ENCODE measurements at places on chromosomes 1 and 21. TPM values are rescaled to one million over a fixed set of nuclear protein-coding genes. Genes with fewer than 3 reads are reported as not detected.
A peak's percentile ranks its signal among the peaks of the same experiment; 100 is the strongest.

The MIGA1 gene
- total RNA-seq, result 15.3 TPM

DNA sequence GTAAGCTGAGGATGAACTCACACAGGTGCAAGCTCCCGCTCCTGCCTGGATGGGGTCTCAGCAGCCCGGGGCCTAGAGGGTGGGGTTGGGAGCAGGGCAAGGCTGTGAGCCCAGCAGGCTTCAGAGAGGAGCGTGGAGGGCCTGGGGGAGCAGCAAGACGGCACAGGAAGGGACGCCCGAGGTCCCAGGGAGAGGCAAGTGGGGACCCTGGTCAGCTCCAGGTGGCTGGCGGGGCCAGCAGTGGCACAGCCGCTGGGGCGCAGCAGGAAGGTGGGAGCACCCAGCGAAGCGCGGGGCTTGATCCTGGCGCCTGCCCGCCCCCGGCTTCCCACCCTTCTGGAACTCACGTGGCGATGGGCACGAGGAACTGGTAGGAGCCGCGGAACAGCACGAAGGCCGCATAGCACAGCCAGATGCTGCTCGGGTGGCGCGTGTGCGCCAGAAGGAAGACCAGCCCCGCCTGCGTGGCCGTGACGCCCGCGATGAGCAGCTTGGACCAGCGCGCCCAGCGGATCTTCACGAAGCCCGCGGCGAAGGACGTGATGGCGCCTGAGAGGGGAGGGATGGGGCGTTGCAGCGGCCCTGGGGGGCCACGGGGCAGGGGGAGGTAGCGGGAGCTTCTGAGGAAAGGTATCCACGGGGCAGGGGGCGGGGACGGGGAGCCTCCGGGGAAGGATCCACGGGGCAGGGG, 11.7 kb downstream of the SLC19A1 start:
- no peak for DNase-seq

- DNase-seq, result no peak
These were observed 16.1 kb downstream of the RRP15 start for GRCh38 chr1:218301217-218301616.

The RNF186 gene
- total RNA-seq, result not detected

- DNase-seq, result no peak
These were observed 72.0 kb upstream of the DUSP10 start for GRCh38 chr1:221813887-221814286.

GRCh38 chr1:1004780-1005697, 5.1 kb upstream of the HES4 start:
- no peak for DNase-seq

- no peak for DNase-seq
These were observed 53.2 kb downstream of the PTGS2 start for GRCh38 chr1:186627019-186627418.

The EPHB2 gene
- total RNA-seq, result not detected

DNA sequence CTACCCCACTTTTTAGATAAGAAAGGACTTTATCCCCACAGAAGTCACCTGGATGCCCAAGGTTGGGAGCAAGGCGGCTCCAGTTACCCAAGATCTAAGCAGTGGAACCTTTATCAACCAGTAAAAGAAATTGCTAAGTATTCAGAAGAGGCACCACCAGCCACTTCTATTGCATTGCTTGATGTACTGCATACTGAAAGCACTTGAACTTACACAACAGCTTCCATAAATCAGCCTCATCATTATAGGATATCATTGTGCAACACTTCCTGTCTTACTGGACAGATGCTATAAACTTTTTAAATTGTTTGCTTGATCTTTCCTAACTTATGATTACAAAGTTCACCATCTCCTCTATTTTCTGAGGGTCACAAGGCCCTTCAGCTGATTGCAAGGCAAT, 642.7 kb upstream of the CXADR start:
- no peak for DNase-seq

The GPR37L1 gene
- not detected for total RNA-seq

DNA sequence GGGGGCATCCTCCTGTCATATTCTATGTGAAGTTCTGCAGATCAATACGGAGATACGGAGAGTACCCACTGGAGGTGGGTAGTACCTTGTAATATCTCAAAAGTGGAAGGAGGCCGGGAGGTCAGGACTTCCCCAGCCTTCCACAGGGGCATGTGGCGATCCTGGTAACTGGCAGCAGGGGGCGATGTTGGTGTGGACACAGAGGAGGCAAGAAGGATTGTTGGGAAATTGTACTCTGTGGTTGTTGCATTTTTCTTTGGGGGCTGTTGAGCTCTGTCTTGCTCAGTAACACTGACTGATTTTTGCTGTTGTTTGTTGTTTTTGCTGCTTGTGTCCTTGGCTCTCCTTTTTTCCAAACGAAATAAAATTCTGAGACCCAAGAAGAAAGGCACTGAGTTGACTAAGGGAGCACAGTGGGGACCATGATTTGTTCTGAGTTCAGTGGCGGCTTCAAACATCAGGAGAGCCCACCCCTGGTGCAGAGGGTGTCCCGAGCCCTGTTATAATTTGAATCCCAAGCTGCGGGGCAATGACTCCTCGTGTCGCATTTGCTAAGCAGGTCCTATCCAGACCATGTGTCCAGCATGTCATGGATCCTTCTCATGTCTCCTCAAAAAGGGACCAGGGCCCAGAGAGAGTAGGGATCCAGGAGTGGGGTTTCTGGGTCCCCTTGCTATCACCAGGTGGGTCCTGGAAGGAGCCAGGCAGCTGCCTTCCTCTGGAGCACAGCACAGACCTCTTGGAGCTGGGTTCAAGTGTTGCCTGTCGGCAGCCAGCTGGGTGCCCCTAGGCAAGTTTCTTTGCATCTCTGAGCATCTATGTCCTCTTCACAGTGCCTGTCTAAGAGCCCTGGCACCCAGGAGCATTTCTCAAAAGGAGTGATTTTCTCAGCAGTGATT, 22.8 kb downstream of the LHX4 start:
- DNase-seq, result peak; percentile 52

DNA sequence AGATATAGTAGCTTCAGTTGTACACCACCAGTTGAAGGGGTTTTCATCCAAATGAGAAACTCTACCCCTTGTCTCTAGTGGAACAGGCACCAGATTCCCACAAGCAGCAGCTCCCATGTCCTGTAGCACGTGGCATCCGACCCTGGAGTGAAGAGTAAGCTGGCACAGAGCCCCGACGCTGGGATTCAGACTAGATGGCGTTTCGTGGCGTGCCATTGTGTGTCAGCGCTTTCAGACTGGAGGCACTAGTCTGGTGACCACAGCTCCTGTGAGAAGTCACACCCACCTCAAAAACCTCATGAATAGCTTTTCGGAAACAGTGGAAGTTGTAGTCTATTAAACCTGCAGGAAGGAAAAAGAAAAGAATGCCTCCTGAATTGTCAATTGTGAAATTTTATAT, 20.2 kb downstream of the RRAGC start:
- DNase-seq, result no peak

The KDM5B gene
- 77.7 TPM for total RNA-seq

The KRTAP21-2 gene
- not detected for total RNA-seq

DNA sequence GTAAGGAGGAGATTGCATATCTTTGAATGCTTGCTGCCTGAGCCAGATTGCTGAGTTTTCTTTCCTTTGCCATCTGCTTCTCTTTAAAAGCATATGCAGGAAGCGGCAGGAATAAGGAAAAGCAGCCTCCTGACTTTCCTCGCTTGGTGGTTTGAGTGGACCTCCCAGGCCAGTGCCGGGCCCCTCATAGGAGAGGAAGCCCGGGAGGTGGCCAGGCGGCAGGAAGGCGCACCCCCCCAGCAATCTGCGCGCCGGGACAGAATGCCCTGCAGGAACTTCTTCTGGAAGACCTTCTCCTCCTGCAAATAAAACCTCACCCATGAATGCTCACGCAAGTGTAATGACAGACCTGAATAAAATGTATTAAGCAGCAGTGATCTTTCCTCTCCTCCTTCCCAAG, 1.5 kb downstream of the CORT start:
- DNase-seq, result no peak

DNA sequence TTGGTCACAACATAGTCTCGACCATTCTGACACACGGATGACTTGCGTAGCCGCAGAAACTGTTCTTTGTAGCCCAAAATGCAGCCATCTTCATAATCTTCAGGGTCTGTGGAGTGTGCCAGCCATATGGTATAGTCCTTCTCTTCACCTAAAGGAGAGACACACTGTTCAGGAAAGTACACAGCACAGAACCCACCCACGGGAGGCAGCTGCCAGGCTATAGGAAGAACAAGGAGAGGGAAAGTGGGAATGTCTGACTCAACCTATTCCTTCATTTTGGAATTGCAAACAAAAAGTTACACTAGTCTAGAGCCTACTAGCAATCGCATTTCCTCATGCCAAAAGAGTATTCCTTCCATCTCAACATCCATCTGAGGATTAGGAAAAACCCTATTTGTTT, 16.2 kb upstream of the MYBPHL start:
- no peak for DNase-seq

GRCh38 chr1:61356016-61356415, 273.7 kb downstream of the NFIA start:
- DNase-seq, result no peak

- no peak for DNase-seq
These were observed 11.3 kb downstream of the SLC22A15 start for GRCh38 chr1:115987623-115988022.

- DNase-seq, result no peak
These were observed 43.9 kb upstream of the ITPKB start for GRCh38 chr1:226782845-226783601.

All from CD4-positive, CD25-positive, alpha-beta regulatory T cell (primary cell).